OCI-M1 (cell line): ENCODE measurements at places on chromosomes 11 and 22.

GRCh38 chr11:57254631-57255030 lies 17.6 kb upstream of the APLNR start:
- DNase-seq = no peak

DNA sequence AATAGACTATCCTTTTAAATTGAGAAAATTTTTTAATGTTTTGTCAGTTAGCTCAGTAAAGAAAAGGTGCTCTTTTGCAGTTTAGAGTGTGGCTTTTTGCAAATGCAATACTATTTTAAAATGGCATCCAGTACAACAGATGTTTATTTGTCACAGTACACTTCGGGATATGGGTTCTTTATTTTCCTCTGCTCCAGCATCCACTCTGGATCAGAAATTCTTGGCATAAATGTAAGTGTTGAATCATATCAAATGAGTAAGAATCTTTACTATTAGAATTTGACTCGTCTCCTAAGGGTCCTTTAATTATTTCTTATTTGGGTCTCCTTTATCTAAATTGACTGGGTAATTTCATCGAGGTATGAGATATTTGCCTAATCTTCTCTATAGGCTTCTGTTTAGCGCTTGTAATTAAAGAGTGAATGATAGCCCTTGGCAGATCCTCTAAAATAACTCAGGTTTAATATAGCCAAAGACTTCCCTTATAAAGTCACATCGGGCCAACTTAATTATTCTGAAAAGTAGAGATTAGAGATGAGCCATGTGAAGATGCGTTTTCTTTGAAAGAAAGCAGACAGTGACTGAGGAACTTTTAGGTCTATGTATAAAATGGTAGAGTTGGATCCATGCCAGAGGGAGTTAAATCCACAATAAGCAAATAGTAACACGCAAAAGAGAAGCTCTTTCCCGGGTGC lies 132.7 kb downstream of the CASP12 start:
- no peak for DNase-seq

GRCh38 chr11:79101656-79102055 lies 339.2 kb downstream of the TENM4 start:
- no peak for DNase-seq

DNA sequence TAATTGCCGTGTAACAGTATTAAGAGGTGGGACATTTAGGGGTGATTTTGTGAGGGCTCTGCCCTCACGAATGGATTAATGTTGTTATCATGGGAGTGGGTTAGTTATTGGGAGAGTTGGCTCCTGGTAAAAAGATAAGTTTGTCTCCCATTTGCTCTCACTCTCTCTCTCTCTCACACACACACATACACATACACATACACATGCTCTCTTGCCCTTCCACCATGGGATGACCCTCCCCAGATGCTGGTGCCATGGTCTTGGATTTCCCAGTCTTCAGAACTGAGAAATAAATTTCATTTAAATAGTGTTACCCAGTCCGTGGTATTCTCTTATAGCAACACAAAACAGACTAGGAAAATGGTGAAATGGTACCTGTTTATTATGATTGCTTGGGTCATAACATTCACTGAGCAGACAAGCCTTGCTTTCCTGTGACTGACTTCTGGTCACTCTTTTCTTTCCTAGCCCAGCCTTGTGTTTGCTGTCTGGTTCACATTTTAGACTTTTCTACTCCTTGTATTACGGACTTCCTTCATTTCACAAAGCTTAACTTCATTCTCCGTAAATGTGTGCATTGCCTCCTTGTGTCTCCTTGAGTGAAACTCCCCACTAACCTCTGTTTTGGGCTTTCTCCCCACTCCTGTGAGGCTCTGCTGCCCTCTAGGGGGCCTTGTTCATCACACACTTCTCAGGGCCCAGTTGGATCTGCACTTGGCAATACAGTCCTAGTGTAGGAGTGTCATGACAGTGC lies 206.5 kb upstream of the CTSC start:
- DNase-seq = peak; percentile 100

GRCh38 chr11:7499081-7499480 lies 13.8 kb downstream of the OLFML1 start:
- no peak for DNase-seq

GRCh38 chr11:78351193-78351592 lies 66.4 kb downstream of the GAB2 start:
- DNase-seq = peak; percentile 97
